Esophagus muscularis mucosa (tissue), 4 donors: ENCODE measurements at places on chromosomes 7 and 10.

DNA sequence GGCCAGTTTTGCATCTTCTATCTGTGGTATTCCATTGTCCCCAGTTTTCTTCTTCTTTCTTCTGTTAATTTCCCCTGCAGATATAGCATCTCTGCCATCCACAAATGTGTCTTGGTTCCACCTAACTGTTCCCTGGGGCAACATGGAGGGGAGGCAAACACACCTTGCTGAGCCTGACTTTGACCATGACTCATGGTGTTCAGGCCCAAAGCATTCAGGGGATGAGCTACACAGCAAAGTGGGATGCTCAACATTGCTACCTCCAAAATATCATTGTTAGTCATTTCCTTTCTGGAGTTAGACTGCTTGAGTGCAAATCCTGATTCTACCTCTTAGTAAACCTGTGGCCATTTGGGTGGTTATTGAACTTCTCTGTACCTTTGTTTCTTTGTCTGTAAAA lies 542.7 kb downstream of the LRMDA start:
- no peak for DNase-seq

DNA sequence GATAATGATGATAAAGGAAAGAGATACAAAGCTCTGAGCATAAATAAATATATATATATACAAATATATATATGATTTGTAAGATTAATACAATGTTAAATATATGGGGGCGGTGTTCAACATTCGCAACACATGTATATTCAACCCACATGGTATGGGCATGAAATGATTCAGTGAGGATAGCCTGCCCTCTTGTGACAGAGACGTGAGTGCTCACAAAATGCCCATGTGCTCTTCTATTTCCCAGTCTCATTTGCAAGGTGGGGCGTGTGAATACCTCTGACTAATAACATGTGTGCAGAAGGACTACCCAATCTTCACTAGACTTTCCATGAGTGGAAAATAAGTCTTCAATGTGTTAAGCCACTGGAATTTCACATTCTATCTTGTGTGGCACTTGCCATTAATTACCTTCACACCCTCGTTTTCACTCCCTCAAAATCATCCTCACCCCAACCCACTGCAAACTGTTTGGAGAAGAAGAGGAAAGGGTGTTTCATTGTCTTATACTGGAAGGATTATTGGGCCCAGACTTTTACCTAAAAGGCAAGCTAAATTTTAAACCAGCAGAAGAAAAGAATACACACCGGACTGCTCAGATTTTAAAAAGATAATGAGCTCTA lies 26.9 kb downstream of the ASAH2 start:
- no peak for DNase-seq

GRCh38 chr10:37754538-37755323 lies 102.7 kb downstream of the ZNF248 start:
- DNase-seq, result peak; percentile 68

DNA sequence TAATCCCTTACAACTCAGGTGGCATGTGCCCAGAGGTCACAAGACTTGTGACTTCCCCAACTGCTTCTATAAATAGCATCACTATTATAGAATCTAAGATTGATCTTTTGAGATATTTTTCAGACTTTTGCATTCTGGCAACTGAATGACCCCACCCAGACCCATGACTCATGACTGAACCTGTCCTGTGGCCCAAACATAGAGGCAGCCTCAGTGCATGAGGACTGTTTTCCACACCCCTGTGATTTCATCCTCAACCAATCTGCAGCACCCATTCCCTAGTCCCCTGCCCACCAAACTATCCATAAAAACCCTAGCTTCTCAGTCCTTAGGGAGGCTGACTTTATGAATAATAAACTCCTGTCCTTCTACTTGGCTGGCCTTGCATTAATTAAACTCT lies 84.5 kb downstream of the MICU1 start:
- no peak for DNase-seq

DNA sequence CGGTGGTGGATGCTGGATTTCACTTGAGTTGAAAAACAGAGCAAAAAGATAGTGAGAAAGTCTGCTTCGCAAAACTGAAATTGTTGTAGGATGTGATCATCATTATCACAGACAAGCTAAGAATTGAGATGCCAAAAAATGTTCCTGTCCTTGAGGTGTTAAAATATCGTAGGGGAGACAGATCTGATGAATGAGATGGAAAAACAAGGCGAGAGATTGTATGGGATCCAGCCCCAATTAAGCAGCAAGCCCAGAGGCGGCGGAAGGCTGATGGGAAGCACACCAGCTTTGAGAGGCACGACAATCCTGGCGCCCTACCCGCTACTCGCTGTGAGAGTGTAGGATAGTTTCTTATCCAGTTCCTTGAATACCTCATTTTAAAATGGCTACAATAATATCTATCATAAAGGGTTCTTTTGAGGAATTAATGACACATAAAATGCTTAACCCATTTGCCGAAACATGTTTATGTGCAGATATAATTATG lies 131.1 kb upstream of the PTN start:
- no peak for DNase-seq

GRCh38 chr10:118840071-118840775 lies 85.5 kb upstream of the CACUL1 start:
- DNase-seq, result no peak

- no peak for DNase-seq
Observed at GRCh38 chr7:155762655-155763054, 49.6 kb downstream of the SHH start.

DNA sequence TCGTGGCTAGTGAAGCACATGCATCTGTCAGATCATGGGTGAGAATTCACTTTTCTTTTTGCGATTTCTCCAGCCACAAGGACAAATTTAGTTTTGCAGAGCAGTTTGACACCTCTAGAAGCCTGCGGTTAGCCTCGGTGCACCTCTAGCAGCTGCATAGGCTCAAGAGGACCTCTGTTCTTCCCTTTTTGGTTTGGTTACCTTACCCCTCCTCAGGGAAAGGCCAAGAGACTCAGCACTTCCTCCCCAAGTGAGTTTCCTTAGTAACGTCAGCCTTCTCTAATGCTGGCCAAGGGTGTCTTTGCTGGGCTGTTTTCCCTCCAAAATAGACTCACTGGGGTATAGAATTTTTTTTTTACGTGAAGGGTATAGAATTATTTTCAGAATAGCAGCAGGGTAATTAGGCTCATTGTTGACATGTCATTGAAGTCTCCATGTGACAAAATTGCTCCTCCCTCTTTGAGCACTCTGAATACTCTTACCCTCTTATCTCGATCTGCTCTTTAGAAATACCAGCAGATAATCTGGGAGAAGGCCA lies 97.8 kb downstream of the AUTS2 start:
- DNase-seq, result no peak

DNA sequence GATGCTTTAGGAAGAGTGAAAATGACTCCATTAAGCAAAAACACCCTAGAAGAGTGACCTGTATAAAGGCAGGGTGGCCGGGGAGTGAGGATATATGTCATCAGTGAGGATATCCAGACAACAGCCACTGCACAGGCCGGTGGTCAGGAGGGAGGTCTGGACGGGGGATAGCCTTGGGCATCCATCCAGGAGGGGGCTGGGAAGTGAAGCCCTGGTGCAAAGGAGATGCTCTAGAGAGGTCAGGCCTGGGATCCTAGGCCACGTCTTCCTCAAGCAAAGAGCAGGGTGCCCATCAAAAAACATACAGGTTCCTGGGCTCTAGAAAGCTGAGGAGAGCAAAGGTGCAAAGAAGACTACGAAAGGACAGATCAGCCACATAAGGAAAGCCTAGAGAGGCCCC lies 25.6 kb downstream of the FAM171A1 start:
- DNase-seq, result no peak

- no peak for DNase-seq
Observed at GRCh38 chr10:14820775-14821154, 17.1 kb downstream of the CDNF start.

- DNase-seq, result no peak
Observed at GRCh38 chr7:67725423-67725822, 728.8 kb downstream of the TYW1 start.

DNA sequence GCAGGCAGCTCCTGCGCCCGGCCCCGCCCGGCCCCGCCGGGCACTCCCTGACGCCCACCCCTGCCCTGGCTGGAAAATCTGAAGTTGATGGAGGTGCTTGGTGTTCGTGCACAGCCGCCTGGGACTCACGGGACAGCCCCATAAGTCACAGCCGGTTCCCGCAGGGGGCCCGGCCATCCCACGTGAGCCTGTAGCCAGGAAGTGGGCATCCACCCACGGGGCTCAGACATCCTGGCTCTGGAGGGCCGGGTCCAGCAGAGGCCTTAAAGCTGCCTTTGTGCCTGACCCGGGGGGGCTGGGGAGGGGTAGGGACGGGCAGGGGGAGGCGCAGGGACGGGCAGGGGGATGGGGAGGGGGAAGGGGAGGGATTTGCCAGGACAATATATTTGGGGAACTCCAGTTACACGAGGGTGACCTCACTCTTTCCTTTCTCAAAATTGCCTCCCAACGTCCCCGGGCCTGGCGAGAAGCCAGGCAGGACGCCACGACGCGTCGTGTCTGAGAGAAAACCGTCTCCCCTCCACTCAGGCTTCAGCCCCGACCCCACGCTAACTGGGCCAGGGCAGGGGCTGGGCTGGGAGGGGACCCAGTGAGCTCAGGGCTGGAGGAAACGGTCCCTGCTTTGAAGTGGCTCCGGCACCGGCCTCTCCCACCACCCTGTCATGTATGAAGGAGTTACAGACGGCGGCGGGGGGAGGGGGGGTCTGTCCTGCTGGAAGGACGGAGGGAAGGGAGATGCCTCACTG lies 82.1 kb upstream of the PDGFA start:
- DNase-seq, result no peak

DNA sequence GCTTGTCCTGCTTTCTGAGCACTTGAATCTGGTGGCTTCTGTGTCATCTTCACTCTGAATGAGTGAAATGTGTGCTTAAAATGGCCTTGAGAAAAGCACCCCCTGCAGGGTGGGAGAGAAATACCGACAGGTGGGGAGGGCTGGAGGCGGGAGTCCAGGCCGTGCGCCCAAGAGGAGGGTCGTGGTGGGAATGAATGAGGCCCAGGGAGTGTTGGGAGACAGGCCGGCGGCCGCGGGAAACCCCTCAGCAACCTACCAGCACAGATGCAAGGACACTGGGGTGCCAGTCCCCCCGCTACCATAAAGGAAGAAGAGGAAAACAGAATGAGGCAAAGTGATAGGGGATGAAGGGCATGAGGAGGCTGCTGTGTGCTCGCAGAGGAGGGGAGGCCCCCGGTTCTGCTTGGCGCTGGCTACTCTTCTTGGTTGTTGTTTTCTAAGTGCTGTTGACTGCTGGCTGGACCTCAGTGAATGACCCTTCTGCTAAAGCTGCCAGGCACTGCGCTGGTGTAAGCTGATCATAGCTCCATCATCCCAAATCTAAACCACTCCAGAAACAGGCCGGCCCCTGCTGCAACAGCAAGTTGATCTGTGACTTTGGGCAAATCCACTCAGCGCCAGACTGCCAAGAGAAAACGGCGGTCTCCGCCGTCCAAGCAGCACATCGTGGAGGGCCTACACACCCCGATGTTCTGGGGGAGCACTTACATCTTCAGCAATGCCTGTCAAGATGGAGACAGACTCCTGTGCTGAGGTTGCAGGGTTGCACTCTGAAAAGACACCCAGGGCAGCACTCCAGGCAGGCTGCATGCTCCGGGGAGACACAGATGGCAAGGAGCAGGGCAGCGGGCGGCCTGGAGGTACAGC lies 378.5 kb downstream of the DNAJB6 start:
- DNase-seq, result no peak

DNA sequence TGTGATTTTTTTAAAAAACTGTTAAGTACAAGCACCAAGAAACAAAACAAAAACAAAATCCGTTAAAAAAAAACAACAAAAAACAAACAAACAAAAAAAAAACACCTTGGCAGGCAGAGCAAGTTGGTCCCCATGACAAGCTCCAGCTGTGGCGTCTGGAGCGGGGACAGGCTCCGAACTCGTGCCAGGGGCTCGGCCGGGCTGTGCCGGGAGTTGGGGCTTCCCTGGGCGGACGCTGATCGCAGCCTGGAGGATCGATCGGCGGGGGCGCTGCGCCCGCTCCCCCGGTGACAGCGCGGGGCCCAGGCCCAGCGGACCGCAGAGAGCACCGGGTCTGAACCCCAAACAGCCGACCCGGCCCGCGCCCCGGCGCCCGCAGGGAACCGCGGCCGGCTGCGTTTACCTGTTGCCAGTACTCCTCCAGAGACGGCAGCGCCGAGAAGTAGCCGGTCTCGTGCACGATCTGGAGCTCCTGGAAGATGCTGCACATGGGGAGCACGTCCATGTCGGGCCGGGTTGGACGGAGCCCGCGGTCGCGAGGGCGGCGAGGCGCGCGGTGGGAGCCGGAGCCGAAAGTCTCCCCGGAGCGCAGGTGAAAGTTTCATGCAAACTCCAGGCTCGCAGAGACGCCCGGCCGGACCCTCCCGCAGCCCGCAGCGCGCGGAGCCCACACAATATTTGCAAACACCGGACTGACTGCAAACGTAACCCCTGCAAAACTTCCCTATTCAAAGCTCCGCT lies at the start of gene KLF6:
Gene KLF6, minus strand, starts transcription at position 700 of the 741 bp plus-strand sequence. Its CDS starts 195 bp downstream, at position 505.
- no peak for DNase-seq

GRCh38 chr10:75982611-75983369 lies 551.4 kb downstream of the LRMDA start:
- DNase-seq, result no peak
